ENCODE measurements at places on chromosomes 6 and 20.

GRCh38 chr20:46199198-46199597 is 81.1 kb downstream of the CD40 start:
- DNase-seq = no peak

- no peak for DNase-seq
Measured at GRCh38 chr6:146304181-146304580, 239.5 kb upstream of the RAB32 start.

DNA sequence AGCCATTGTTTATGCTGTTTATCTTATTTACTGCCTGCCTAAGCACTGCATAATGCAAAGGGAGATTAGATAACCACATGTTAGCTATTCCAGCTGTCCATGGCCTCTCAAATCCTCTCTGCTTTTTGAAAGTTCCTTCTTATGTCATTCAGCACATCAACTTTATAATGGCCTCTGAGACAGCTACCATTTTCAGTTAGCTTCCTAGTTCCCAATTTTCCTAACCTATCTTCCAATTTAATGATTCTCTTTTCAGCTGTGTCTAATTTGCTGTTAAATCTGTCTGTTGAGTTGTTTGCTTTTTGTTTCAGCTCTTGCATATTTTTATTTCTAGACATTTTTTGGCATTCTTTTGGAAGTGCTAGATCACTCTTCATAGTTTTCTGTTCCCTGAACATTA is 173.4 kb upstream of the PLCB4 start:
- no peak for DNase-seq

DNA sequence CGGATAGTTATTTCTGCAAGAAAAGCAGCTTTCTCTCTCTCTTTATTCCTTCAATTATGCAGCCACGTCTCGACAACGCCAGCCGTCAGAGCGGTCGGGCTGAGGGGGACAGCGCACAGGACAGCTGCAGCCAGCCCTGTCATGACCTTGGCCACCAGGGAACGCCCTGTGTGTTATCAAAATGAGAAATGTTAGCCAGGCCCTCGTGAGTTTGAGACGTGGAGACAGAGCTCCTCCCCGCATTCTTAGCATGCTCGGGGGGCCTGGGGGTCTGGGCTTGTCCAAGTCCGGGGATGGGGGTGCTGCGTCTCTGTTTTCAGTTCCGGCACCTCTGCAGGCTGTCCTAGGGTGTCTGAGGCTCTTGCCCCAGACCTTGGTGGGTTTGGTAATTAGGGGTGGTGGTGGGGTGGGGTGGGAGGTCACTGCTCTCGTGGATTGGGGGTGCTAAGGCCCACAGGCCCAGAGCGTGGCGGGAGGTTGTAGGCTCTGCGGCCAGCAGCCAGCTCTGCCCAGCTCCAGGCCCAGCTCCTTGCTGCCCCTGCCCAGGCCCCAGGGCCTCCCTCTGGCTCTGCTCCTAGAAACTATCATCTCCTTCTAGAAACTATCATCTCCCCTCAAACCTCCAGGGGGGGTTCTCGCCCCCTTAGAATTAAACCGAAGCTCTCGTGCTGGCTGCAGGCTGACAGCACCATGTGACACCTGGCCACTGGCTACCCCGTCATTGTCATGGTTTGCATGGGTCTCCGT is 54.3 kb upstream of the GATA5 start:
- DNase-seq = no peak

- no peak for DNase-seq
Measured at GRCh38 chr6:87914637-87915395, 132.8 kb upstream of the SPACA1 start.

DNA sequence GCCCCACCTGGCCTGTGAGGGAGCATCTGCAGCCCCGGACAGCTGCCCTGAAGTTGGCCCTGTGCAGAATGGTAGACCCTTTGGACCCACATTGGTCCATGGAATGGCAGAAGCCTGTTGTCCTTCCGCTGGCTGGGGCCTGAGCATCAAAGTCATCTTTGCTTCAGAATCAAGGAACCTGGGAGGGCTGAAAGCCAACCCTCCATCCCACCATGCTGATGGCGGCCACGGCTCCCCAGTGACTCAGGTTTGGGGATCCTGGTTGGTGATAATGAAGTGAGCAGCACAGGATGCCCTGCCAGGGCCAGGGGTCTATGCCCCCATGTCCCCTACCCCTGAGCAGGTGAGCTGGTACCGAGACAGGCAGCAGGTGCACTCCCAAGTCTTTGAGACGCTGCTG is 52.8 kb downstream of the YTHDF1 start:
- DNase-seq = no peak

GRCh38 chr6:33828764-33829731 is 25.2 kb upstream of the MLN start:
- DNase-seq = no peak

DNA sequence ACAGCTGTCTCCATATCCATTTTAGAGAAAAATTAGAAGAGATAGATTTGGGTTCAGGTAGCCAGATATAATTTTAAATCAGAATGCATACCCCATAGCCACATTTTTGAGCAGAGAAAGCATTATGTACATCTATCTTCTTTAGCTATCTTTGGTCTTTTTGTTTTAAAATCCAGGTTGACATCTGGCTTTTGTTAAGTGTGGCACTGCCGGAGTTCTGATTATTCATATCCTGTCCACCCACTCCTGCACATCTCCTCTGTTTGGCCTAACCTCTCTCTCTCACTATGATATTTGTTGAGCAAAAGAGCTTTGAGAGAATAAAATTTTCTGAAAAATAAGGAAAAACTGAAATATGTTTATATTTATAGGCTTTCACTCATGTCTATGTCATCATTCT is 189.7 kb downstream of the PACRG start:
- DNase-seq = no peak

- no peak for DNase-seq
Measured at GRCh38 chr6:47535316-47536225, 58.0 kb downstream of the CD2AP start.

DNA sequence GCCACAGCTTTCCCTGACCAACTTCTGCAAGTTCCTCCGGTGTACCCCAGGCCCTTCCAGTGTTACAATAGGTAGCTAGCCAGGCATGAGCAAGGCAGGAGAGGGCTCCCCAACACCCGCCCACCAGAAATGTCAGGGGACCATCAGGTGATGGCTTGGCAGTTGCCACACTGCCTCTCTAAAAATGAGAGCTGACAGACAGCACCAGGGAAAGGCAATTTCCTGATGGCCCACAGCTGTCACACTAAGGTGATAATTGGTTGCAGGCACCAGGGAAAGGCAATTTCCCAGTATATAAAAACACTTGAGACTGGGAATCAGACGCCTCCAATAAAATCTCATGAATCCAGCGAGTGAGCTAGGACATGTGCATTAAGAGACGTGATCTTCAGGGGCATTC is 49.9 kb downstream of the PXDC1 start:
- DNase-seq = no peak

- peak; percentile 68 for DNase-seq
Measured at GRCh38 chr6:32047855-32048766, 9.9 kb downstream of the CYP21A2 start.

DNA sequence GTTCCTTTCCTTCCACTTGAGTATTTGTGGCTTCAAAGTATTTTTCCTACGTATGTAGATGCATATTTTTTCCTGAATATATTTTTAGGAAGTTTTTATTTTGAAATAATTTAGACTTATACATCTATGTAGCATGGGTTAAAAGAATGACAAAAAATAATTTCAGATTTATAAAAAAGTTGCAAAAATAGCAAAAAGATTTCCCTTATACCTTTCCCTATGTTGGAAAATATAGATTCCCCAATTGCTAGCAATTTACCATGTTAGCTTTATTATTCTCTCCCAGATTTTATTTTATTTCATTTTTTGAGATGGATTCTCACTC is 69.8 kb downstream of the SCAND1 start:
- DNase-seq = no peak

GRCh38 chr20:3547906-3548305 is 77.1 kb downstream of the ATRN start:
- no peak for DNase-seq

- no peak for DNase-seq
Measured at GRCh38 chr20:38246357-38247165, 14.0 kb downstream of the KIAA1755 start.

DNA sequence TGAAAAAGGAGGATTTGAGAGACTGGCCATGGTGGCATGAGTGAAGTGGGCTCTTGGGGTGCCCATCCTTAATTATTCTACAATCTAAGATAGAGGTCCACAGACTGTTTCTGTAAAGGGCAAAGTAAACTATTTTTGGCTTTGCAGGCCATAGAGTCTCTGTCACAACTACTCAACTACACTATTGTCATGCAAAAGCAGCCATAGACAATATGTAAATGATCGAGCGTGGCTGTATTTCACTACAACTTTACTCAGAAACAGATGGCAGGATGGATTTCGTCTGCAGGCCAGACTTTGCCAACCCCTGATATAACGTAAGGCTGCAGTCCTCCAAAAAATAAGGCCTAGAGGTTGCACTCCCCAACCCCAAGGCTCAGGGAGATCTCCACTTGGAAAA is 58.2 kb upstream of the NAA20 start:
- DNase-seq = no peak

DNA sequence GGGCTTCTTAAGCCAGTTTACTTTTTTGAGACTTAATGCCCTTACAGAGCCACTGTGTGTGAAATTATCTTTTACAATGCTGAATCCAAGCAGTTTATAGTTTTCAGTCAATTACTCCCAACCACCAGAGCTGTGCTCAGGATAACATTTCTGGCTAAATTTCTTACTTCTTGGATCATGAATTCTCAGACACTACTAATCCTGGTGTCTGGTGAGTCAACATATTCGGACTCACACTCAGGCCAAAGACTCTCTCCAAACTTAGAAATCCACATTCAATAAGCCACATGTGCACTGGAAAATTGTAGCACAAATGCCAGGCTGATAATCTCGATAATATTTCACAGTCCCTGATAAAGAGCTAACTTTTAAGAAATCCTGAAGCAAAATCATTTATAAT is 49.0 kb downstream of the PTPRT start:
- DNase-seq = no peak

GRCh38 chr20:23668477-23668951 is 20.3 kb downstream of the CST4 start:
- no peak for DNase-seq

- DNase-seq = no peak
Measured at GRCh38 chr6:18330548-18331081, 56.5 kb upstream of the RNF144B start.

GRCh38 chr6:135254471-135254870 is 73.4 kb downstream of the MYB start:
- no peak for DNase-seq

DNA sequence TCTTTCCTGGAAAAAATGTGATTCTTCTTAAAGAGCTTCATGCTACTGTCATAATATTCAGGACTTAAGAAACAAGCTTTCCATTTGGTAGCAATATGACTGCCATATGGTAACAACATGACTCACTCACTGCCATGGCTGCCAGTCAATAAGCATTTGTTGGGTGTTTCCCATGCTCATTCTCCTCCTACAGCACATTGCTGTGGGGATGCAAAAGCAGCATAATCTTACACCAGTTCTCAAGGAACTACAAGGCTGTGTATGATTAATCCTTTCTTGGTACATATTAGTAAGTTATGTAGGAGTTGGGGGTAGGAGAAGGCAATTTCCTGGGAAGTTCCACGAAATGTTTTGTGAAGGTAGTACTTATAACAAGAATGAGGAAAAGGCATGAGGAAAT is 76.7 kb downstream of the CEP162 start:
- DNase-seq = no peak

GRCh38 chr6:31407699-31408098 is 4.3 kb downstream of the MICA start:
- no peak for DNase-seq

DNA sequence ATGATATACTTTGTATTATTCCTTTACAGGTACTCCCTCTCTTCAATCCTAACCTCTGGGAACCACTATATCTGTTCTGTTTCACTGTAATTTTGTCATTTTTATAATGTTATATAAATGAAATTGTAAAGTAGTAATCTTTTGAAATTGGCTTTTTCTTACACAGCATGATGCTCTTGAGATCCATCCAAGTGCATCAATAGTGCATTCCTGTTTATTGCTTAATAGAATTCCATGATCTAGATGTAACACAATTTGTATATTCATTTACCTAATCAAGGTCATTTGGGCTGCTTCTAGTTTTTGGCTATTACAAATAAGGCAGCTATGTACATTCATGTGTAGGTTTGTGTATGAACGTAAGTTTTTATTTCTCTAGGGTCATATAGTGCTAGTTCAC is 174.6 kb downstream of the KHDC1L start:
- DNase-seq = no peak

- no peak for DNase-seq
Measured at GRCh38 chr6:113104541-113104940, 752.6 kb upstream of the MARCKS start.

- DNase-seq = no peak
Measured at GRCh38 chr20:55953201-55953600, 52.1 kb downstream of the CBLN4 start.

- no peak for DNase-seq
Measured at GRCh38 chr6:139442188-139442671, 67.8 kb upstream of the CITED2 start.

DNA sequence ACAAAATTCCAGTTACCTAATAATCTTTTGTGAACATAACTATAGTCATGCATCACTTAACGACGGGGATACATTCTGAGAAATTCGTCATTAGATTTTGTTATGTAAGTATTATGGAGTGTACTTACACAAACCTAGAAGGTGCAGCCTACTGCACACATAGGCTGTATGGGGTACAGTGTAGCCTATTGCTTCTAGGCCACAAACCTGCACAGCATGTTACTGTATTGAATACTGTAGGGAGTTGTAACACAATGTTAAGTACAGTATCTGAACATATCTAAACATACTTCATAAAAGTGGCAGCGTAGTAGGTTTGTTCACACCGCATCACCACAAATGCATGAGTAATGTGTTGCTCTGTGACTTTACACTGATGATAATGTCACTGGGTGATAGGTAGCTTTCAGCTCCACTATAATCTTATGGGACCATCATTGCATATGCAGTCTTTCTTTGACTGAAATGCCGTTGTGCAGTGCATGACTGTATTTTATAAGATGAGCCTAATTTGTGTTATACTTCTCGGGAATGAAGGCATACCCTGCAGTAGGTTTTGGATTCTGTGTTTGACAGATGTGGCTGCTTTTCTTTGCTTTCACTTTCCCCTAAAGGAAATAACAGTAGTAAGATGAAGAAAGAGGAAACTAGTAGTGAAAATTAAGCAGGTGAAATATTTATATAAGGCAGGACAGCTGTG is 365.6 kb downstream of the FARS2 start:
- no peak for DNase-seq

DNA sequence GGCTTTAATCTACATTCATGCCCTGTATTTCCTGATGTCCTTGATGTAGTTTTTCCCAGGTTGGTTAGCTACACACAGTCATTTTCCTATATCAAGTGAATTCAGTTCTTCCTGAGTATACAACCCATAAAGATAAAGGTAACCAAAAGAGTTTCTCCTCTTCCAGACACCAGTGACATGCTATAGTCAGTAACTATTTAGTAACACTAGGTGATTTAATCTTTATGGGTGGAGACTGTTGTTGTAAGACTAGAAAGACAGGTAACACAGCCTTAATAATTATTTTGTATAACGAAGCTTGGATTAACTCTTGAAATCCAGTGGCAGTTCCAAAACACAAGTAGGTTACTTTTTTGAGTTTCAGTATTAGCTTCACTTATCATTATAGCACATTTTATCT is 17.6 kb downstream of the MCUR1 start:
- DNase-seq = no peak

GRCh38 chr6:82690283-82690682 is 326.7 kb downstream of the TPBG start:
- DNase-seq = no peak
